WERI-Rb-1 (cell line): ENCODE measurements at places on chromosomes 2 and 18.

GRCh38 chr2:9336576-9337314 lies 86.6 kb downstream of the ITGB1BP1 start:
- no peak for DNase-seq

- DNase-seq: no peak
Measured at GRCh38 chr18:58025733-58026132, 18.3 kb upstream of the NEDD4L start.

- DNase-seq: no peak
Measured at GRCh38 chr18:44590956-44591670, 89.6 kb upstream of the SETBP1 start.

GRCh38 chr2:101272045-101272784 lies 19.5 kb downstream of the CNOT11 start:
- DNase-seq: no peak

GRCh38 chr2:119142824-119143223 lies 15.7 kb downstream of the C1QL2 start:
- DNase-seq: no peak

DNA sequence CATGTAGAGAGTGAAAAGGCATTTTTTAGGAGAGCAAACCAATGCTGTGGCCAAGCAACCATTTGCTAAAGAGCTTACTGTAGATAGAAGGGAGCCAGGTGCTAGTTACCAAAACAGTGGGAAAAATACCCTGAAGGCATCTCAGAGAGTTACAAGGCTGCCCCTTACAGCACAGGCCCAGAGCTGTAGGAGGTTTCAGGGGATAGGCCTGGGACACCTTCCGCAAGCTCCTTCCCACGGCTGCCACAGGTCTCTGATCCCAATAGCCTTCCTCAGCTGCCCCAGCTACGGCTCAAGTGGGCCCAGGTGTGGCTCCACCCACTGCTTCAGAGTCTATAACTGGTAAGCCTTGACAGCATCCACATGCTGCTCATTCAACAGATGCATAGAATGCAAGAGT lies 18.2 kb upstream of the PPM1B start:
- DNase-seq: no peak

DNA sequence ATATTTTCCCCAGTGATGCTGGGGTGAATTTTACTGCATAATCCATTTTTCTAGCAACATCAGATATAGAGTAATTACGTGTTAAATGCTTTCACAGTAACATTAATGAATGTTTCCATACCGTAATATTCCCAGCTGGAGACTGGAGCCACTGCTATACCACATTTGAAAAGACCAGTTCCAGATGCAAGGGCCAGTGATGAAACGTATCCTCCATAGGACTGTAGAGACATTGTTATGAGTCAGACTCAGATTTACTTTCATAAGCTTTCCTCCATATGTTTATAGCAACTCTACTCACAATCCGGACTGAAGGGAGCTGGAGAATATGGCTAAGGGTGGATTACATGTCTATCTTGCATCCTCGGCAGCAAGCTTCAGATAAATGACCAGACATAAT lies 22.7 kb upstream of the GCG start:
- DNase-seq: no peak

DNA sequence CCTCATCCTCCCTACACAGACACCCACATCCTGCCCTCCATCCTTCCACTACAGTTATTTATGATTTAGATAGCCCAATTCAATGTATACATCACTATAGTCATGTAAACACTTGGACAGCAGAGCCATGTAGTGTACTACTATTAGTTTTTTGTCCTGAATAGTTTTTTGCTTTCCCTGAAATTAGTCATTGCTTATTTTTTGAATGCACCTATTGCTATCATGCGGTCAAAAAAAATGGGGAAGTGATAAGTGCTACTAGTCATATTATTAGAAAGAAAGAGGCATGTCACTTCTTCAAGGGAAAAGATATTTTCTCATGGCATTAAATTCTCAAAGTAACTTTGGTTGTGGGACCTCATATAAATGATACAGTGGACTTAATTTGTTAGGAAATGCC lies 6.8 kb upstream of the GREB1 start:
- no peak for DNase-seq

DNA sequence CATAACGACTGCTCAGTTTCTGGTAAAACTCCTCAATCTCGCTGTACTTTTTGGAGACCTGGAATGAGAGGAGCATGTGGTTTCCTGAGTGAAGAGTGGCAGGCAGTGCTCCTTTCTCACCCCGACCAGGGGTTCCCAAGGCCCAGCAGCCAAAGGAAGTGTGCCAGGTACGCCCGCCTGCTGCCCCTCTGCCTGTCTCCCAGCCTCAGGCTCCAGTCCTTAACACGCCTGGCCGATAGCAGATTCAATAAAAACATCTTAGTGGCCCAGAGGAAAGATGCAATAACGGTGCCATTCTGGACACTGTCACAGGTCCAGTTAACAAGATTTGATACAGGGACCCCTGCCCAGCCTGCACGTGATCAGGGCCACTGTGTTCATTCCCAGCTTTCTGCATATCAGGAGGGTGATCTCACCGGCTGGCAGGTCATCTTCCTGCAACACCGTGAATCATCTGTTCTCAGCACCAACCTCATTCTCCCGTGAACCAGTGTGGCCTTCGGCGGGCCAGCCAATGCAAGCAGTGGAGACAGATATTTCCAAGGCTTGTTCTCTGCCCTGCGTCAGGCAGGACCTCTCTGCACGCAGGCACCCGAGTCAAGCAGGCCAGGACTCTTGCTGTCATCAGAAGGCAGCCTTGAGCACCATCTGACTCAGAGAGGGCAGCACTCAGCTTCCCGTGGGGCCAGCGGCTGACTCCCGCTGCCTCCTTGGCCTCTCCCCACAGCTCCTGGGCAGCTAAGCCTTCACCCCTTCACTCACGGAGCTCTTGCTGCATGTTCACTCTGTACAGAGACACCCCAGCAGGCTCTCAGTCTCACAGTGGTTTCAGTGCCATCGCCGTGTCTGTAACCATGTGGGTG lies 9.5 kb downstream of the HS1BP3 start:
- no peak for DNase-seq

- DNase-seq: no peak
Measured at GRCh38 chr2:160208655-160209515, 8.8 kb upstream of the ITGB6 start.

- DNase-seq: no peak
Measured at GRCh38 chr2:71865391-71865965, 282.2 kb downstream of the CYP26B1 start.

GRCh38 chr2:118056165-118056534 lies 32.1 kb upstream of the INSIG2 start:
- no peak for DNase-seq

DNA sequence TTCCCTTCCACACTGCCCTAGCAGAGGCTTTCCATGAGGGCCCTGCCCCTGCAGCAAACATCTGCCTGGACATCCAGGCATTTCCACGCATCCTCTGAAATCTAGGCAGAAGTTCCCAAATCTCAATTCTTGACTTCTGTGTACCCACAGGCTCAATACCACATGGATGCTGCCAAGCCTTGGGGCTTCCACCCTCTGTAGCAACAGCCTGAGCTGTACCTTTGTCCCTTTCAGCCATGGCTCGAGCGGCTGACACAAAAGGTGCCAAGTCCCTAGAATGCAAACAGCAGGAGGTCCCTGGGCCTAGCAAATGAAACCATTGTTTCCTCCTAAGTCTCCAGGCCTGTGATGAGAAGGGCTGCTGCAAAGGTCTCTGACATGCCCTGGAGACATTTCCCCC lies 744.5 kb upstream of the LINC00305 start:
- no peak for DNase-seq

GRCh38 chr2:2142345-2142744 lies 188.7 kb downstream of the MYT1L start:
- no peak for DNase-seq

DNA sequence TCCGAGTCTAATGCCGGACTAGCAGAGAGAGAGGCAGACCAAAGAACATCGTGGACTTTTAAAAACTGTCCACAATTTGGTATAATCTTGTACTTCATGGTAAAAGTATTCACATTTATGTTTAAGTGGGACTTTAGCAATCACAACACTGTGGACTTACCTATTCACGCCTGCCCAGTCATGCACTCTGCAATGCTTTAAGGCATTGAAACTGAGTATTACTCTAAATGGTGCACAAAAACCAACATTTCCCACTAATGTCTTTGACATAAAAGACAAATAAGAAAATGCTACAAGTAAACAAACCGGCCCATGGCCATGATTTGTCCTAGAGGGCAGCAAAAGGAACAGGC lies 91.3 kb downstream of the ACVR1 start:
- no peak for DNase-seq

DNA sequence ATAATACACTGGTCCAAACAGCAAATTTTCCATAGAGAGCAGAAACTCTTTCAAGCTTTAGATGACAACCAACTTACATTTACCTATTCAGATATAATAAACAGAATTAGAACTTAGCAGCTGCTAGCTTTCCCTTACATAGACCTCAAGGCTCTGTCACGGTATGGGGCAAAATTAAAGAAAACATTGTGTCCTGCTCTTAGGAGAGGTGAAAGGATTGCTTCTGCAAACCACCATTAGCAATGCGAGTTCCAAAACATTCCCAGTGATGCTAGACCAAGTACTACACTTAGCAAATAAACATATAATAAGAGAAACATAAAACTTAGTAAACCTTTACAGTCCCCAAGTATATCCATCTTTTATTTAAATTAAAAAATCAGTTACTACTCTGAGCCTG lies 183.3 kb downstream of the CAMKMT start:
- no peak for DNase-seq

DNA sequence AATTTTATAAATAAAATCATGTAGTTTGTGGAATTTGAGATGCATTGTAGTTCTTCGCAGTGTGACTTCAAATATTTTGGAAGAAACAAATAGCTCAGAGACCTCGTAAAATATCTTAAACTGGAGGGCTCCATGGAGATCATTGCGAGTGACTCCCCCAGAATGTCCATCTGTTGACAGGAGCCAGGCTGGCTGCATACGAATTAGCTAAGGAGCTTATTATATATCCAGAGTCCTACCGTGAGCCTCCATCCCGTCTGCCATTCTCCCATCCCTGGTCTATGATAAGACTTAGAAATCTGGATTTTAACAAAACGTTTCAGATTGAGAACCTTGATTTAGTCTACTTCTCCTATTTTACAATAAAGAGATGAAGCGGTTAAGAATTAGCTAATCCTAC lies 80.2 kb downstream of the MSH2 start:
- DNase-seq: peak; percentile 86

DNA sequence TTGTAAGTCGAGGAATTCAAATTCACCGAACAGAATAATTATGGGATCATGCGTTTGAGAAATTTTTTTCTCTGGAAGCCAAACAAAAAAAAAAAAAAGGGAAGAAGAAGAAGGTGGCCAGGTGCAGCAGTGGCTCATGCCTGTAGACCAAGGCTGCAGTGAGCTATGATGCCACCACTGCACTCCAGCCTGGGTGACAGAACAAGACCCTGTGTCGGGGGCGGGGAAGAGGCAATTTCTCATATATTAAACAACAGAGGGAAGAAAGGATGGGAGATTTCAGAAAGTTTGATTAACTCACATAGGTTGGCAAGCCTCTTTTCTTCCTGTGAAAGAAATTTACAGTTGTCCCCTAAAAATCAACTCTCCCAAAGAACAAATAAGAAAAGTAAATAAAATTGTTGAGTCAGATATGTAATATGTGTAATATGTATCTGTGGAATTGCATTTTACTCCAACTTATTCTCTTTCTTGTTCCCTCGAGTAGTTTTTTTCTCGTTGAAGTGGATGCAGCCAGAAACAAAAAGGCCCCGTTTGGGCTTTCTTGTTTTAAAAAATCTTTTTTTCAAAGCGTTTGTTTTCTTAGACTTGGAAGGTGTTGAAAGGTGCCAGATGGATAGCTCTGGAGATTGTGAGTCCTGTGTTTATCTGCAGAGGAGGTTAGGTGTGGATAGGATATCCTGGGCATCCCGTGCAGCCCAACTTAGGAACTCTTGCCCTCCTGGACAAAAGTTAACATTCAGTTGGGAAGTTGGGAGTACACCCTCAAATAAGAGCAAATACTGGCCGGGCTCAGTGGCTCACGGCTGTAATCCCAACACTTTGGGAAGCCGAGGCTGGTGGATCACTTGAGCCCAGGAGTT lies 25.4 kb upstream of the FMNL2 start:
- DNase-seq: no peak

DNA sequence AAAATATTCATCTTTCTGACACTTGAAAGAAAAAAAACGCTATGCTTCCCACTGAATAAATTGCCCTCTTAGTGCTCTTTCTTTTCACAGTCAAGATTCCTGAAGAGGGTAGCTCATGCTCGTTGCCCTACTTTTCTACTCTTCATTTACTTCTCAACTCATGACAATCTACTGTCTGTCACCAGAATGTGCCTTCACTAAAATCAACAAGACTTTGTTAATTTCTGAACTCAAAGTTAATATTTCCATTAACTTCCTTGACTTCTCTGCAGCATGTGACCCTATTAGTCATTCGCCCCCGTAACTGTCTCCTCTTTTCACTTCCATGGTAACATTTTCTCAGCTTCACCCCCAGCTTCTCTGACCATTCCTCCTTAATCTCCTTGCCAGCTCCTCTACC lies 98.9 kb upstream of the MAPRE2 start:
- DNase-seq: no peak

DNA sequence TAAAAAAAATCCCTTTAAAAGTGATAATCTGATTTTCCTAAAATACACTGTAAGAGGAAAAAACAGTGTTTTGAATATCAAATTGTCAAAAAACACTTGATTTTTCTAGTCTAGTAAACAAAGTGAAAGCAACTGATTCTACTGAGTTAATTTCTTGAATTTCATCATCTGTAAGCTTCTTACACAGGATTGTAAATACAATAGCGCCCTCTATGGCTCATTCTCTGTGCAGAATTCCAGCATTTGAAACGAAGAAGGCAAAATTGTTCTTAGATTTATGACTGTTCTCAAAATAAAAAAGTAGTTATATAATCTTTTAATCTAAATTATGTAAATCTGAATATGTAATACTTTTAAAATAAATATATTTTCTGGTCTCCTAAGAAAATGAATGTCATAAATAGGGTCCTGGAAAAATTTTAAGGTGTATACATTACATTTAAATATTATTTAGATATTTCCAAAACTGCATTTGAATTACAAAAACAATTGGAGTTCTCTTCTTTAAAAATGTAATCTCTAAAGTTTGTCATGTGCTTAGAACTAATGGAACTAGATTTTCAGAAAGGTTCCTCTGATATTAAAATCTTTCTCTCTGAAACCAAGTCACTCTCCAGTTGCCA lies 176.9 kb upstream of the MC4R start:
- DNase-seq: peak; percentile 40

DNA sequence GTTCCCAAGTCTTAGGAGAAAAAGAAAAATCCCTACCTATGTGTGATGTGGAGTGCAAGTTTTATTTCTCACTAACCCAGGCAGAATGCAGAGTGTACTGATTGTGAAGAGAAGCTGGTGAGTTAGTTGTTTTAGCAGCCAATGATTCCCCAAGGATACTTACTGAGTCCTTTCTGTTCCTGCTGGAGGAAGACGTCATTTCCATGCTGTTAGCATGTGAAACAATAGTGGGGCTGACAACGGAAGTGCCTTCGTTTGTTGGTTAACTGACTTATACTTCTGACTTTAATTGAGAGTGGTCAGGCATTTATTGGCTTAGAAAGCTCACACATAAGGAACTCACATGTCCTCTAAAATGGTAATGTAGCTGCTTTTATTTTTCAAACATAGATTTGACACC lies 180.6 kb downstream of the MC4R start:
- no peak for DNase-seq

GRCh38 chr2:67858886-67859285 lies 203.9 kb downstream of the C1D start:
- no peak for DNase-seq
